Thoracic aorta (tissue), 2 donors: ENCODE measurements at places on chromosomes 2 and 18. TPM values are rescaled to one million over a fixed set of nuclear protein-coding genes. Genes with fewer than 3 reads are reported as not detected.
A peak's percentile ranks its signal among the peaks of the same experiment; 100 is the strongest.

- H3K27me3 ChIP-seq: no peaks in the 10 kb centered on the region
- no peak overlapping the region for H3K27ac ChIP-seq
Observed at GRCh38 chr2:5394223-5394622, 298.0 kb upstream of the SOX11 start.

DNA sequence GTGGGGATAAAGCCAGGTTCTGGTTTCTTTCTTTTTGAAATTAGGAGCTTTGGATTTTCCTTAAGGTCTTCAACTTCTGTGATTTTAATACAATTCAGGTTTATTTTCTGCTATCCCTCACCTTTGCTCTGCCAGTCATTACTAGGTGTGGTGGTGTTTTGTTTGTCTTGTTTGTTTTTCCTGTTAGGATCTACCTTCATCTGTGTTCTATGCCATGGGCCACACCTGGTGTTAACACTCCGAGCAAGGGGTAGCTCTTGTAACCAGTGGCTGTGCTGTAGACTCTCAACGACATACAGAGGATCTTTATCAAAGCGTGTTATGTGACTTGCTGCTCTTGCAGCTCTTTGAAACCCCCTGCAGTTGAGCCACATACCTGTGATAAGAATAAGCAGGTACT lies 38.6 kb downstream of the MGAT5 start:
- H3K4me3 ChIP-seq: no peak overlapping the region
- H3K27me3 ChIP-seq: no peaks in the 10 kb centered on the region
- H3K4me1 ChIP-seq: peaks cover 24% of the 10 kb centered on the region
- no peak for DNase-seq
- no peak overlapping the region for H3K27ac ChIP-seq
- H3K36me3 ChIP-seq: no peaks in the 10 kb centered on the region

- no peaks in the 10 kb centered on the region for H3K4me1 ChIP-seq
- no peak for DNase-seq
- no peak overlapping the region for H3K4me3 ChIP-seq
- no peaks in the 10 kb centered on the region for H3K36me3 ChIP-seq
Observed at GRCh38 chr2:209943776-209944175, 58.7 kb upstream of the RPE start.

- no peaks in the 10 kb centered on the region for H3K27me3 ChIP-seq
- DNase-seq: no peak
- no peaks in the 10 kb centered on the region for H3K4me1 ChIP-seq
- no peak overlapping the region for H3K27ac ChIP-seq
- no peaks in the 10 kb centered on the region for H3K36me3 ChIP-seq
- H3K4me3 ChIP-seq: no peak overlapping the region
Observed at GRCh38 chr2:203849010-203849409, 18.6 kb upstream of the CTLA4 start.

DNA sequence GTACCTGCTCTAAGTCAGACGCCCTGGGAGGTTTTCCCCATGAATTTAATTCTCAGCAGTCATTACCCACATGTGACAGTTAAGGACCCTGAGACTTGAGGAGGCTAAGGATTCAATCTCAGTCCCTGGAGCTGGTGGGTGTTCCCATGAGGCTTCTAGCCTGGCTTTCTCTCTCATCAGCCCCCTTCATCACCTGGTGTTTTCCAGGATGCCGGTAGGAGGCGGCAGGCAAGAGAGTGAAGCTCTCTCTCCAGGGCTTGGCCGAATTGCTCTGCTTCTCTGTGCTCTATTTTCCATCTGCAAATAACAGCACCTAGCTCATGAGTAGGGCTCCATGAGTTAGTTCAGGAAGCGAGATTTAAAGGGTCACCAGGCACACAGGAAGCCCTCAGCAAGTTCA lies 241.9 kb downstream of the PTPRM start:
- no peak for DNase-seq
- H3K27me3 ChIP-seq: no peaks in the 10 kb centered on the region
- no peaks in the 10 kb centered on the region for H3K36me3 ChIP-seq
- no peak overlapping the region for H3K27ac ChIP-seq
- peaks cover 24% of the 10 kb centered on the region for H3K4me1 ChIP-seq

- no peak for DNase-seq
- H3K4me3 ChIP-seq: no peak overlapping the region
- H3K27me3 ChIP-seq: no peaks in the 10 kb centered on the region
Observed at GRCh38 chr2:218429911-218430692, 11.2 kb downstream of the VIL1 start.

DNA sequence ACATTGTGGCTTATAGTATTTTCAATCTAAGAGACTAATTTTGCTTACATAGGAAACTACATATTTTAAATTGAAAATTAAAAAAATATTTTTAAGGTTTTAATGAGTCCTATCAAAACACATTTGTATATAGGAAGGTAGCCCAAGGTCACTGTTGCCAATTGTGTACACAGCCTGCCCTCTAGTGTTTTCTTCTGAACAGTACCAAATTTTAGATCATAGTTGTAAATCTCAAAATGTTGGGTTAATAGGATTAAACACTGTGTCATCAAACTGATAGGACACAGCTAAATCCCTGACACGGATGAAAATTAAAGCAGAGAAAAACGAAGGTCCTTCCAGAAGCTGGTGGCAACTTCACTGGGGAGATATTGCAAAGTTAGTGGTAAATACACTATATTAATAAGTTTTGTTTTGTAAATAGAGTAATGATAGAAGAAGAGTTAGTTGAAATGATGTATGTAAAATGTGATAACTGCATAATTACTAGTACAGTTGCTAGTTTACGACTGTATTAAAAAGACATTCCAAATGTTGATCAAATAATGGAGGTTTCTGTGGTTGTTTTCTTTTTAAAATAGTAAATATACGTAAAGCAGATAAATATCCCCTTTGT lies 19.7 kb downstream of the CLUL1 start:
- H3K4me1 ChIP-seq: no peaks in the 10 kb centered on the region
- no peaks in the 10 kb centered on the region for H3K36me3 ChIP-seq
- no peak for DNase-seq

DNA sequence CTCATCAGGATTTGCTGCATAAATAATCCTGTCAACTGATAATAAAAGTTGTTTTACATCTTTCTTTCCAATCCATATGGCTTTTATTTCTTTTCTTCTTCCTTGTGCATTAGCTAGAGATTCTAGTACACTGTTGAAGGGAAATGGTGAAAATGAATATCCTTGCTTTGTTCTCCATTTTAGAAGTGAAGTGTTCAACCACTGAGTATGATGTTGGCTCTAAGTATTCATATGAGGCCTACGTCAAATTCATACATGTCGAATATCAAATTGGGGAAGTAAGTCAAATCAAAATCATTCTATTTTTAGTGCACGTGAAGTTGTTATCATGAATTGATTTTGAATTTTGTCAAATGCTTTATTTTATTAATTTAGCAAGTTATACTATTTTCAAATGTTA lies 7.8 kb upstream of the ACKR3 start:
- no peak overlapping the region for H3K27ac ChIP-seq
- H3K4me3 ChIP-seq: no peak overlapping the region
- no peaks in the 10 kb centered on the region for H3K36me3 ChIP-seq
- no peak for DNase-seq
- H3K4me1 ChIP-seq: peaks cover 6% of the 10 kb centered on the region

DNA sequence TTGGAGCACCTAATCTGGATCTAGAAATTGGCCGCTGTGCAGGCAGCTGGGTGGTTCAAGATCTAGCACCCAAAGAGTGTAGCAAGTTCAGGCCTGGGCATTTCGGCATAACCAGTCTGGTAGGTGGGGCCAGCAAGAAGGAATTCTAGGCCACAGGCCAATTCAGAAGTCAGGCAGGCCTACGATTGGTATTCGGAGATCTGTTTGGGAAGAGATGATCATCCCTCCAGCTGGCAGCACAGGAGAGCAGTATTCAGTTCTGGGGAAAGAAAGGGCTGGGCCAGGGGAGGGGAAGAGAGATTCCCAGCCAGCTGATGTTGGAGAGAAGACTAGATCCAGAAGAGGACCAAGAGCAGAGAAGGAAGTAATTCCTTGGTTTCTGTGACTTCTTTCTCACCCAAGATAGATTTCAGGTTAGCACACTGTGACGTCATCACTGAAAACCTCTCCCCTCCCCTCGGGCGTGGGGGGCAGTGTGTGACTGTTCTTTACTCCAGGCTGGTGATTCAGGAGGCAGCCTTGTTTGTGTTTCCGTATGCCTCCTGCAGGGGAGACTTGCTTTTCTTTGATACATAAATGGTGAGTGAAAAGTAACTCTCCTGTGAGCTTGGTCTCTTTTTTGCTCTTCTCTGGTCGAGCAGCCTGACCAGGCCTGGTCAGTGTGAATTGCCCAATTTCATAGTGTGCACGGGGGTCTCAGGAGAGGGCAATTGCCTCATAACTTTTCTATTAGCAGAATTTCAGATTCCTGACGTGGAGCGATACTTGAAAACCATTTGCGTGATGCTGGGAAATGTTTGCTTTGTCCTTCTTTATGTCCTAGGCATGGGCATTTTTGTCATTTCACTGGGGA lies 61.1 kb downstream of the MEIS1 start:
- H3K4me3 ChIP-seq: no peak overlapping the region
- no peaks in the 10 kb centered on the region for H3K36me3 ChIP-seq
- peaks cover 46% of the 10 kb centered on the region for H3K4me1 ChIP-seq
- DNase-seq: peak; percentile 45
- no peaks in the 10 kb centered on the region for H3K27me3 ChIP-seq

DNA sequence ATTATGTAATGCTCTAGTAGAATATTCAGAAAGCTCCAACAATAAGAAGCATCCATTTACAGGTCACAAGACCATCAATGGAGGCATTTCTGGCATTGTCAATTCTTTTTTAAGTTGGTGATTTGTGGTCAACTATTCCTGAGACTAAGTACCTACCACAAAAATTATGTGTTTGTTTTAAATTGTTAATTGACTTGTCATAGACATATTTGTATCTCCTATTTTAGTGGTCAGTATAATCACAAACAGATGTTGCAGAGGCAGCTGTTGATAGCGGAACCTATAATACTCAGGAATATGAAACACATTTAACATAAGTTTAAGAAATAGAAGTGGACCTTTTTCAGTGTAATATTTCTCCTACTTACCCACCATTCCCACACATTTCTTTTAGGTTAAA lies 430.1 kb downstream of the CCDC85A start:
- no peaks in the 10 kb centered on the region for H3K36me3 ChIP-seq
- no peak for DNase-seq
- H3K4me3 ChIP-seq: no peak overlapping the region
- H3K27ac ChIP-seq: no peak overlapping the region
- no peaks in the 10 kb centered on the region for H3K4me1 ChIP-seq
- no peaks in the 10 kb centered on the region for H3K27me3 ChIP-seq

DNA sequence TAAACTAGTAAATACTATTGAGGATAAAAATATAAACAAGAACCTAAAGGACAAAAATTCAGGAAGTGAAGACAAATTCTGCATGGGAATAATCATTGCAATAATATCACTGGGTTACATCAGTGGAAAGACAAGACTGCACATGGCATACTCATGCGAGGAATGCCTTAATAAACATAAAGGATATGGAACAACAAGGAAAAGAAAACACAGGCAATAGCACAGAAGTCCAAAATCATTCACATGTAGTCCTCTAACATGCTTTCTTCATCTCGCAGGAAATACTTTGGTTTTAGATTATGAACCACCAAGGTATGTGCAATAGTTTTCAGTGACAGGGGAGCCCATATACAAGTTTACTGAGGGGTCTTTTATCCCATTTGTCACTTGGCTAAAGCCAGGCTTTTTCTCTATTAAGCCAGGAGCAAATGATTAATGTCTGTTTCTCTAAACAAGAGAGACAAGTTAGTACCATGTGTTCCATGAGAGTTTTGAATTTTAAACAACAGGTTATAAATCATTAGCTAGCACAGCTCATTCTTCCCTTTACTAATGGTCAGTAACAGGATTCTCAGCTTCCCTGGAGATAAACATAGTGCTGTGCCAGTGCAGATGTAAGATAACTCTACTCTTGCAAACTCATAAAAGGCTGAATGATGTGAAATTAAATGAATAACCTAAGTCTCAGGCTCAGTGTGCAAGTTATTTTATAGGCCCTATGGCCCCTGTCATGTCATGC lies 353.6 kb upstream of the FSIP2 start:
- no peaks in the 10 kb centered on the region for H3K4me1 ChIP-seq
- no peak for DNase-seq
- H3K4me3 ChIP-seq: no peak overlapping the region
- H3K27ac ChIP-seq: no peak overlapping the region

DNA sequence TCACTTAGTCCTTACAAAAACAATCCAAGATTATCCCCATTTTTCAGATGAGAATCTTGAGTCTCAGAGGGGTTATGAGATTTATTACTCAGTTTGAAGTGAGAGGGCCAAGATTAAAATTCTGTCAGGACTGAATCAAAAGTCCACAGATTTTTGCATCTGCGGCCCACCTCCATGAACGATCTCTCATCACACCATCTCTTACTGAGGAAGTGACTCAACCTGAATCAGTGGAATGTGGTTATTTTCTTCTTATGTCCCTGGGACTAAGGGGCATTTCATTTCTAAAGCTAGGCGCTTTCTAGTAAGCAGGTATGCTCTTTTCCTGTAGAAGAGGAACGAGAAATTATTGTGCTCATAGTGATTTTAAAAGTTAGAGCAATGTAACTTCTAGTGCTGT lies 360.3 kb upstream of the SPHKAP start:
- no peak for DNase-seq
- H3K36me3 ChIP-seq: no peaks in the 10 kb centered on the region
- H3K27ac ChIP-seq: no peak overlapping the region
- no peaks in the 10 kb centered on the region for H3K27me3 ChIP-seq

DNA sequence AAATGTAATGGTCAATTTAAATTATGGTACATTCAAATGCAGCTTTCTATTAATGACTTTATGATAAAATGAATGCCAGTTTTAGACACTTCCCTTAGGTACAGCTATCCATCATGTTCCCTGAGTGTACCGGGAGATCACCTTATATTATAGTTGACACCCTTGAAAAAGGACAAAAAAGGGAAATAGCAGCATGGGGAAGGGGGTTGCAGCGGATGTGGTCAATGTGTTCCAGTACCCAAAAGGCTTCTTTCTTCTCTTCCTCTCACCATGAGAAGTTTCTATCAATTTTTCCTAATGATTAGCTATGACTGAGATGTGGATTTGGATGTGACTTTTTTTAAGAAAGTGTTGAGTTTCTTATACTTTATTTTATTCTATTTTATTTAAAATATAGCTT lies 154.4 kb downstream of the CCDC85A start:
- no peaks in the 10 kb centered on the region for H3K4me1 ChIP-seq
- no peak overlapping the region for H3K27ac ChIP-seq
- no peaks in the 10 kb centered on the region for H3K27me3 ChIP-seq
- H3K4me3 ChIP-seq: no peak overlapping the region
- no peaks in the 10 kb centered on the region for H3K36me3 ChIP-seq

INHBB gene
- total RNA-seq: 19.4 TPM

SRD5A2 gene
- not detected for total RNA-seq

ABCA12 gene
- not detected for total RNA-seq
